T-helper 2 cell treated with Interferon-gamma antibody and Interleukin-4, amounts not matched to agents 5 μg/mL and 100 μg/mL, for 36 hours (primary cell): ENCODE measurements at places on chromosomes 6 and 20.

DNA sequence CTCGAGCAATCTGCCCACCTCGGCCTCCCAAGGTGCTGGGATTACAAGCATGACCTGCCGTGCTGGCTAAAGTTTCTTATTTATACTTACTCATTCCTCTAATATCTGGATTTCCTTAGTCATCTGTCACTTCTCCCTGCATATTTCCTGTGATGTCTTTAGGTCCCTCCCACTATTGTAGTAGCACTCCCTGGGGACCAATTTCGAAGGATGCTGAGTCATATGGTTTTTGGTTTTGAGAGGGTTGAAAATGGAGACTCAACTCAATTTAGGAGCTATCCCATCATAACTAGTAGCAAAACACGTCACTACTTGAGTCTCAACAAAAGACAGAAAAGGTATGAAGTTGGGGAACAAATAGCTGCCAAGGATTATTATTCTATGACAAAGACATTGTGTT, 20.2 kb downstream of the MCUR1 start:
- DNase-seq: peak; percentile 19

DNA sequence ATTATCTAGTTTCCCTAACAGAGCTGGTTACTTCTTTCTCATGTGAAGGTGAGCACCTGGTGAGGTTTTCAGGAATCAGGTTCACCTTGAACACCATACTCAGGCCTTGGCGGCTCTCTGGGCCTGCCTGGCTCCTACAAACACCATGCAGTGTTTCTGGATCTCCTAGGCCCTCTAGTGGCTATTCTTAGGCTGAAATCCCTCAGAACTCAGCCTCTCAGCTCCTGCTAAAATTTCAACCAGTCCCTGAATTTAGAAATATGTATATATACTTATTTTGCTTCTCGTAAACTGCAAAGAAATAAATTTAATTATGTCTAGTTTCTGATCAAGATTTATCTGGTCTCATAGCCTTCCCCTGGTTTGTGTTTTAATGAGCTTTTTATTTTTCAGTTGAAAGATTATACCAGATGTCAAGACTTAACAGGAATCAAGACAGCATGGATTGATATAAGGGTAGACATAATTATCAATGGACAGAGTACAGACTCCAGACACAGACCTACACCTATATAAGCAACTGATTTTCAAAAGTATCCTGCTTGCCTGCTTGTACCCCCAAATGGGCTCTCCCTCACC, 55.9 kb downstream of the ANKEF1 start:
- DNase-seq: no peak

- DNase-seq: no peak
Measured at GRCh38 chr20:61391812-61392520, 139.9 kb downstream of the CDH4 start.

DNA sequence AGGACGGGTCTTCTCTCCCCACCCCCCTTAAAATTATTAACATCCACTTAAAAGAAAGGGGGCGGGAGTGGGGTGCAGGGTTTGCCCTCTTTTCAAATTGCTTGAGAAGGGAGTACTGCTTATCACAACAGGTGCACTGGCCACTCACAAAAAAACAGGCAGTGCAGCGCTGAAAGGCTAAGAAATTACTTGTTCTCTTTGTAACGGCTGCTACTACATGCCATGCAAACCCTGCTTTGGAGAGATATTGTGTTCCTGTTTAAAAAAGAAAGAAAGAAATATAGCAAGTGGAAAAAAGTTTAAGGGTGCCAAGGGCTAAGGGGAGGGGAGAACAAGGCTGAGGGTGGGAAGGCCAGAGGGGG, 312.7 kb upstream of the JARID2 start:
- DNase-seq: no peak

DNA sequence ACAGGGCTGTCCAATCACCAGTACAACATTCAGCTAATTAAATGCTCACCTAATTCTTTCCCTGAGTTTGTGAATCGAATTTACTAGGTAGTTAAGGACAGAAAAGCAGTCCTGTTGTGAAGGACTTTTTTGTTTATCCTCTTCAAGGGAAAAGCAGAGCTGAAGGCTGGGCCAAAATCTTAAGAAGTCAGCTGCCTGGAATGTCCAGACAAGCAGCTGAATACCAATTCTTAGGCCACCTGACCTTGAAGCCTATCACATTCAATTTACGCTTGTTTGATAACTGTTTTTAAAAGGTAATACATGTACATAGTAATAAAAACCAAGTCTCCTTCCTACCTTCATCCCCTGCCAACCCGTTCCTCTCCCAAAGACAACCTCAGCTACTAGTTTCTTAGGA, 56.4 kb downstream of the UQCC1 start:
- DNase-seq: no peak

- no peak for DNase-seq
Measured at GRCh38 chr6:22155551-22155950, 141.3 kb downstream of the PRL start.

GRCh38 chr6:169498916-169499513, 202.8 kb downstream of the WDR27 start:
- no peak for DNase-seq

GRCh38 chr20:15100506-15101160, 763.2 kb upstream of the FLRT3 start:
- DNase-seq: no peak

GRCh38 chr6:44201200-44201599, 15.5 kb upstream of the MYMX start:
- no peak for DNase-seq

GRCh38 chr6:6660339-6661045, 72.0 kb downstream of the LY86 start:
- DNase-seq: no peak

DNA sequence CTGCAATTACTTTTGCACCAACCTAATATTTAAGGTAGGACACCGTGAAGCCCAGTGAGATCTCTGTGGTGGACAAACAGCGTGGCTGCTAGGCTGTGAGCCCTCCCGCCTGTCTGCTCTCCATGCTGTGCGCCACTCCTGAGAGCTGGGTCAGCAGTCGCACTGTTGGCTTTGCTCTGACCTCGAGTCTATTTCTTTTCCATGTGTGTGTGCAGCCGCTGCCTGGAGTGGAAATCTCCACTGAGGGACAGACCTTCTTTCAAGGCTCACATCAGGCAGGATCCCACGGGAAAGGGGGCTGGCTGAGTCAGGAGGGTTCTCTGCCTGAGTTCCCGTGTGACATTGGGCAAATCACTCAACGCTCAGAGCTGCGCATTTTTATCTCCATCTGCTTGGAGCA, 27.1 kb downstream of the RIPOR3 start:
- no peak for DNase-seq

- DNase-seq: no peak
Measured at GRCh38 chr6:39389484-39389767, 66.9 kb upstream of the KCNK16 start.

- DNase-seq: no peak
Measured at GRCh38 chr6:164045082-164045481, 630.6 kb downstream of the QKI start.

- DNase-seq: no peak
Measured at GRCh38 chr6:157711060-157711459, 112.0 kb upstream of the SNX9 start.

GRCh38 chr6:166005401-166005943, 162.2 kb downstream of the TBXT start:
- no peak for DNase-seq

DNA sequence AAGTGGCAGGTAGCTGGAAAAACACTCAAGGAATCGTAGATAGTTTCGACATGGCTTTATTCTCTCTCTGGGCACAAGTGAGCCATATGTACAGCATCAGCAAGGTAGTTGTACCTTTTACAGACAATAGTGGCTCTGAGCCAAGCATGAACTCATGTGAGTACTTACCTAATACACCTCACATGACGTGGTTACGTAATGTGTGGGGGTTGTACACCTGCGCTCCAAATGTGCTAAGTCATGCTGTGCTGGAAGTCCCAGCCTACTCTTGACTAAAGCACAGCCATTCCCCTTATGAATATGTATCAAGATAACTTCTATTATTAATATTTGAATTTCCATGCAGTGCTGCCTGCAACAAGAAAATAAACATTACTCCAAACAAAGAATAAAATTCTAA, 78.8 kb upstream of the HMGN3 start:
- no peak for DNase-seq

DNA sequence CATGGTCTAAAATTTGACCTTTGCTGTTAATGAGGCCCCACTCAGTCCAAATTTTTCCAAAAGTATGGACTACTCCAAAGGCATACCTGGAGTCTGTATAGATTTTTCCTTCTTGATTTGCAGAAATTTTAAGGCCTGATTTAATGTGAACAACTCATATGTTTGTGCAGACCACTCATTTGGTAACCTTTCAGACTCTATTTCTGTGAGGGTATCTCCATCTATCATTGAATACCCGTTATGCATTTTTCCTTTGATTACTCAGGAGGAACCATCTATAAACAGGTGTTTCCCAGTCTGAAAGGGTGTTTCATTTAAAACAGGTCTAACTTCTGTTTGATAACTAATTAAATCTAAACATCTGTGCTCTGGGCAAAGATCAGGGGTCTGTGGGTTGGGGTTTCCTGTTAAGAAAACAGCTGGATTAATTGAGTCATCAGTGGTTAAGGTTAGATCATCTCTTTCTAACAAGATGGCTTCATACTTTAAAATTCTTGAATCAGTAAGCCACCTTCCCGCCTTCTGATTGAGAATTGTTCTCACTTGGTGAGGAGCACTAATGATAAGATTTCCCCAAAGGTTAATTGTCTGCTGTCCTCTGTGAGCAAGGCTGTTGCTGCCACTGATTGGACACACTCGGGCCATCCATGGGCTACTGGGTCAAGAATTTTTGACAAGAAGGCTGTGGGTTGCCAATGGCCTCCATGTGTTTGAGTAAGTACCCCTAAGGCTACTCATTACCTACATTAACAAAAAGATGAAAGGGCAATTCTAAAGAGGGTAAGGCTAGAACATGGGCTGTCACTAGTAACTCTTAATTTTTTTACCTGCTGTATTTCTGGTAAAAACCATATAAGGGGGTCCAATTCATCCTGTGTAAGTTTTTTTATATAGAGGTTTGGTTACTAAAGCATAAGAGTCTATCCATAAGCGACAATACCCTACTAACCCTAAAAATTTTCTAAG, 24.1 kb downstream of the HLA-B start:
- no peak for DNase-seq

GRCh38 chr20:60785301-60785700, 466.8 kb upstream of the CDH4 start:
- DNase-seq: no peak

DNA sequence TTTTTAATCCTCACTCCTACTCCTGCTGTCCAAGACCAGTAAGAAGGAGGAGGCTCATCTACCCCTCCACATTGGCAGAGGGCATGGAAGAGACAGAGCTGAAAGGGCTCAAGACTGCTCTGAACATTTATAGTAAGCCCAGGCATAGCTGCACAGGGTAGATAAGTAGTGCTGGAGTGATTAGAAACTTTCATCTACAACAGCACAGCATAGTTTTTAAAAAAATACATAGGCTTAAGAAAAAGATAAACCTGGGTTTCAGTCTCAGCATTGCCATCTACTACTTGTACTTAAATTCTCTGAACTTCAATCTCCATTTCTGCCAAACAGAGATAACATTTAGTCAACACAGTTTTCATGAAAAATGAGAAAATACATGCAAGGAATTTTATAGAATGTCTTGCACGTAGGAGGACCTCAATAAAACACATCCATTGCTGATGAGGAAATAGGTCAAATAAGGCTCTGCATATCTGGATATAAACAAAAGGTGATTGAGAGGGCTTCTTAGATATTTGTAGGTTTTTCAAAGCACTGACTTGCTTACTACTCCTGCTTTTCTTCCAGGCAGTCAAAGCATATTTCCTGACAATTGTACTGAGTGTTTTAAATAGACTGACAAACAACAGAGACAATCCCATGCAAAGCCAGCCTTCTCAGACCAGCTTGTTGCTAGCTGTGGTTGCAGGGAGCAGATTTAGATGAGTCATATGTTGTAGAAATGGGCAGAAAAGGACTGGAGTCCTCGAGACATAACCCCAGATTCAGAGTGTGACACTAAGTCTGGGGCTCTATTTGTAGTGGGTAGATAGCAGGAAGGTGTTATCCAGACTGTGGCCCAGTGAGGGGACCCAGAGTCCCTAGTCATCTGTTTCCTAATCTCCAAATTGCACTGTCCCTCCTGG, 107.4 kb upstream of the TAB2 start:
- peak; percentile 45 for DNase-seq

DNA sequence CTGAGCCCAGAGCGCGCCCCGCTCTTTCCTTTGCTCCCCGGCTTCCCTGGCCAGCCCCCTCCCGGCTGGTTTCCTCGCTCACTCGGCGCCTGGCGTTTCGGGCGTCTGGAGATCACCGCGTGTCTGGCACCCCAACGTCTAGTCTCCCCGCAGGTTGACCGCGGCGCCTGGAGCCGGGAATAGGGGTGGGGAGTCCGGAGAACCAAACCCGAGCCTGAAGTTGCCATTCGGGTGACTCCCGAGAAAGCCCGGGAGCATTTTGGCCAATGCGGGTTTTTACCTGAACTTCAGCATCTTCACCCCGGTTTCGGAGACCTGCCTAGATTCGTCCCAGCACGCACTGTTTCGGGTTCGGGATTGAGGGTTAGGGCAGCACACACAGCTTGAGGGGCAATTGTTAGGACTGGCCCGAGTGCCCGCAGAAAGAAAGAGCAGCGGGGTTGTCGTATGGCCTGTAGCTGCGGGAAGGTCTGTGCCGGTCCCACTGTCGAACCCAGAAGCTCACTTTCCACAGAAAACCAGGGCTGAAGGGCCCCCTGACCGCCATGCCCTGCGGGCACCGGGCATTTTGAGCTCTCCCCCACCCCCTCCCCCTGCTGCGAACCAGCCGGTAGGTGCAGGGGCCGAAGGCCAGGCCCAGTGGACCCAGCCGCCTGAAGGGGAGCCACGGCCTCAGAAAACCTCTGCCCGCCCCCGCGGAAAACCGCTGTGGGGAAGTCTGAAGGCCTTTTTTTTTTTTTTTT, 2.1 kb downstream of the FOXP4 start:
- peak; percentile 61 for DNase-seq

GRCh38 chr6:132491303-132491702, 21.6 kb downstream of the STX7 start:
- DNase-seq: no peak

- no peak for DNase-seq
Measured at GRCh38 chr6:9710574-9710973, 704.3 kb downstream of the TFAP2A start.

DNA sequence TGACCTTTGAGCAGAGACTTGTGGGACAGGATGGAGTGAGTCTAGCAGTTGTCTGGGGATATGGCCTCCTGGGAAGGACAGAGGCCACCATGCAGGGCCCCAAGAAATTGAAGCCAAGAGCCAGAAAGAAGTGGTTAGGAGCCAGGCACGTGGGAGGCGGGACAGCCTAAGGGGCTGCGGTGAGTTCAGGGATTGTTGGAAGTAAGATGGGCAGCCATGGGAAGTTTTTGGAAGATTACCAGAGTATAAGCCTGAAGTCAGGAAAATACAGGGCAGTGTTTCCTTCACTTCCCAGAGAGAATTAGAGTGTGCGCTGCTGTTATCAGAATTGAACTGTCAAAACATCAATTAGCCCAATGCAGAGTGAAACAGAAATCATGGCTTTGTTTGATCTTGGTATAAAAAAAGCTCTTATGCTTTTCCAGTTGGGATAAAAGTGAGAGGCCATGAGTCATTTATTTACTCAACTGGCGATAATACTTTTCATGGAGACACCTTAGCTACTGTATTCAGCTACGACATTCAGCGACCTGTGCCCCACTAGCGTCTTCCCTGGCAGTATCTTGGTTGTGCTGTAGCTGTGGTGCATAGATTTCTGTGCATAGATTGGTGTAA, 66.9 kb downstream of the PHACTR2 start:
- no peak for DNase-seq
